ENCODE measurements at places on chromosomes 16 and 17.

GRCh38 chr17:81672954-81673353, 6.4 kb downstream of the CCDC137 start:
- no peak for DNase-seq

DNA sequence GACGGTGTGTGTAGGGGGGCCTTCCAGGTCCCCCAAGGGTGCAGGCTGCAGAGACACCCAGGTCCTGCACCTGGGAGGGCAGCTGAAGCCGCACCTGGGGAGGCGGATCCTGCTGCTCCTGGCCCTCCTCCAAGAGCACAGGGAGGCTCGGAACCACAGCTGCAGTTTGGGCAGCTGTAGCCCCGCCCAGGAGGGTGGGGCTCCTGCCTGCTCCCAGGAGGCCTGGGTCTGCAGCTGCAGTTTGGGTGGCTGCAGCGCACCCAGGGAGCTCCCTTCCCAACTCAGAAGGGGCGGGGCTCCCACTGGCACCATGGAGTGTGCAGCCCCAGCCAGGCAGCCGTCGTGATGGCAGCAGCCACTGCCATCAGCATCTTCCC, 69.4 kb upstream of the NKD1 start:
- DNase-seq = no peak

DNA sequence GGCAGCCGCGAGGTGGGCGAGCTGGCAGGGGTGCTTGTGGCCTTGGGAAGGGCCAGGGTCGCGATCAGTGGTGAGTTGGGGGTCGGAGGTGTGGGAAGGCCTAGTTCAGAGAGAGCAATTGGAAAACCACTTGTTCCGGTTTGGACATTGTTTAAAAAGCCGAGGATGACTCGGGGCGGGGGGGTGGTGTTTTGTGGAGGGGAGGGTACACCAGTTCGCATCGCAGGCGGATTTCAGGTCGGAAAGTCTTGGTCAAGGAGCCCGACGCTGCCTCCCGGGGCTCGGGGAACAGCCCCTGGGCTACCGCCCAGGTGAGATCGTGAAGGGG, 66.4 kb downstream of the KPNA2 start:
- DNase-seq = no peak

DNA sequence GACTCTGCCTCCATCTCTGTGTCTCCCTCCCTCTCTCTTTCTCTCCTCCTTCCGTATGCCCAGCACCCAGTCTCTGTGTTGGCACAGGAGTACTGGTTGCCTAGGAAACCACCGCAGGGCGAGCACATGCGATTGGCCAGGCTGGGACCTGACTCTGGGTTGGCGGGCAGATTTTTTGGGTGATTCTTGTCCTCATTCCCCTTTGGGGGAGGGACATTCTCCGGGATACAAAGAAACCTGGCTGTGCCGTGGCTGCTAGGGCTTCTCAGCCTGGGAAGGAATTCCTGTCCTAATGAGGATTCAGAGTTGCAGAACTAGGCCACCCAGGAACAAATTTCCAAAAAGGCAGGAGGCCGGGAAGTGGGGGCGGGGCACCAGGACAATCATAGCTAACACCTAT, 168.9 kb downstream of the SHISA9 start:
- no peak for DNase-seq

DNA sequence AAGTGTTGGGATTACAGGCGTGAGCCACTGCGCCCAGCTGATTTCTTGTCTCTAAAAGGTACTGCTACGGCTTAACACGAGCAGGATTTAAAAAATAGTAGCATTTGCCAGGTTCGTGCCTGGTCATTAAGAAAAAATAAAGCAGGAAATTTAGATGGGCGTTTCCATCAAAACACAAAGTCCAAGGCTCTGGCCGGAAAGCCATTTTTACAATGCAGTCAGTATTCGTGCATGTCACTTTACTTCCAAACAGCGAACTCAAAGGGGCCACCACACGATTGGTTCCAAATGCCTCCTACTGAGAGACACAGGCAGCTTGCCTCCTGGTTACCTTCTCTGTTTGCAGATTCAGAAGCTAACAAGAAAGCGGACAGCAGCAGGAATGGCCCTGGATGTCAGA, 66.2 kb downstream of the MRM3 start:
- no peak for DNase-seq

GRCh38 chr16:19375561-19376158, 42.0 kb upstream of the TMC5 start:
- DNase-seq = peak; percentile 3
